Common myeloid progenitor, CD34-positive (primary cell): ENCODE measurements at places on chromosomes 16 and 17.
A peak's percentile ranks its signal among the peaks of the same experiment; 100 is the strongest.

GRCh38 chr17:47099987-47100711 lies 88.9 kb downstream of the CDC27 start:
- peak; percentile 89 for DNase-seq

- DNase-seq: no peak
Measured at GRCh38 chr16:86848821-86849220, 270.5 kb downstream of the FOXL1 start.

GRCh38 chr17:33218698-33219601 lies 74.1 kb downstream of the ASIC2 start:
- peak; percentile 11 for DNase-seq

- DNase-seq: no peak
Measured at GRCh38 chr17:79619196-79619595, 8.3 kb upstream of the RBFOX3 start.

DNA sequence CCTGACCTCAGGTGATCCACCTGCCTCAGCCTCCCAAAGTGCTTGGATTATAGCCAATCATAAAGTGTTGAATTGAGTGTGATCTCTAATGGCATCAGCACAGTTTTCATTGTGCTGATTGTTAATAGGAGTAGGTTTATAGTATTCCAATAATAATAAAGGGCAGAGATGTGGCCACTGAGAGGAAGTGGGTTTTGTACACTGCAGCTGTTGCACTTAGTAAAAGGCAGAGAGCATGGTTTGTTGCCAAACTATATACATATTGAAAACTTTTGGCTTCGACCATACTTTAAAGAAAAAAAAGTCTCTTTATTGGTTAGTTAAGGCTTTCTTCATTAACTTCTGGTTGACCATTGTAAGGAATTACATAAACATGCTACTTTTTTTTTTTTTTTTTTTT lies 185.9 kb downstream of the CDK5R1 start:
- DNase-seq: no peak

DNA sequence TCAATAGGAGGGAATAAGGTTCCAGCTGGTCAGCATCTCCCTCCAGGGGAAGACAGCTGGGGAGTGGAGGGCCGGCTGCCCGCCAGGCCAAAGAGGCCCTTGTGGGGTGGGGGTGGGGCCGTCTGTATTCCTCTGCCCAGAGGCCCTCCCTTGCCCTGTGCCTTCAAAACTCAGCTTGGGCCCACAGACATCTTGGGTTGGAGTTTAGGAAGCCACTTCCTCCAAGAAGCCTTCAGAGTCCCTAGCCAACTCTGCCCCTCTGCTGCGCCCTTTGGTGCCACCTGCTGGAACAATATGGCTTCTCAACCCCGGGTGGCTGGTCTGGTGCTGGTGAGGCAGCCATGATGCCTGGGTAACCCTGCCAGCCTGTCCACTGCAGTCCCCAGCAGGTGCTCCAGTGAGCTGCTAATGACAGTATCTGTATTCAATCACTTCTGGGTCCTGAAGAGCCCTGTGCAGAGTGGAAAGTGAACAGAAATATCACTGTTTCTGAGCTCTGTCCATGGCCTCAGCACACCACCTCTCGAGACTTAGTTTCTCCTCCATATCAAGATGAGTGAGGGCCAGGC lies 16.7 kb downstream of the HSD11B2 start:
- DNase-seq: peak; percentile 38

GRCh38 chr16:87361916-87362619 lies 21.5 kb downstream of the FBXO31 start:
- DNase-seq: no peak

- no peak for DNase-seq
Measured at GRCh38 chr17:18859256-18859655, 1.3 kb downstream of the PRPSAP2 start.

DNA sequence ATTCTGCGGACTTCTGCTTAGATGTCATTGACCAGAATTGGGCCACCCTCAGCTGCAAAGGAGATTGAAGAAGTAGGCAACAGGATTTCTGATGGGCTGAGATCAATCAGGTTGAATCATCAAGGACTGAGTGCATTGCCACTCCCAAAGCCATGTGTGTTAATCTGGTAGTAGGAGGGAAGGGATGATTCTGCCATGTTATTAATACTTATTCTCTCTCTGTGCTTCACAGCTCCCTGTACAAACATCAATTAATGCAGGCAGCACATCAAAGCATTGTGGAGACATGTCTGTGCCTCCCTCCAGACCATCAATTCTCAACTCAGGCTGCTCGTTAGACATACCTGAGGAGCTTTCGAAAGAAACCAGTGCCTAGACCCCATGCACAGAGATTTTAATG lies 11.6 kb downstream of the LRRC3C start:
- DNase-seq: no peak

DNA sequence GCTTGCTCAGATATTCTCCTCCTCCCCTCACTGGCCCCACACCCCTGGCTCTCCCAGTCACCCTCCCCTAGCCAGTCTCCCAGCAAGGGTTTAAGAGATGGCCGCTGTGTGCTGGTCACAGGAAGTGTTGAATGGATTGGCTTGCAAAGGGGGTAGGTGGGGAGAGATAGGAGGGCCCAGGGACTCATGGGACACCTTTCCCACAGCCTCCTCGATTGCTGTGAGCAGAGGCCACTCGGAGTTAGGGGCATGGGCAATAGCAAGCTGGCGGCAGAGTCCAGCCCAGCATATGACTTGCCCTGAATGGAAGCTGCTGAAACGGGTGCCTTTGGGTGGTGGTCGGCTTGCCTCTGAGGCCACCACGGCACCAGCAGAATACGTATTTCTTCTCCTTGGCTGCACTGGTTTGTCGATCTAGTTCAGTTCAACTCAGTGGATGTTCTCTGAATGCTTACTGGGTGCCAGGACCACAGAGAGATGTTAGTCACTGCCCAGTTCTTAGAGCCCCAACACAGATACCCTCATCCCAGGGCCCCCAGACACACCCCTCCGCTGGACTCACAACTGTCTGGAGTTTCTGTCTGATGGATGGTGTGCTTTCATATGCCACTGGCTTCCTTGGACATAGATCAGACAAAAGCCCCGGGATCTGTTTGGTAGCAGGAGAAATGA lies 6.0 kb downstream of the WFIKKN2 start:
- no peak for DNase-seq

GRCh38 chr16:26840691-26841090 lies 226.0 kb upstream of the C16orf82 start:
- DNase-seq: no peak

- no peak for DNase-seq
Measured at GRCh38 chr16:79151-80054, 1.4 kb downstream of the MPG start.

DNA sequence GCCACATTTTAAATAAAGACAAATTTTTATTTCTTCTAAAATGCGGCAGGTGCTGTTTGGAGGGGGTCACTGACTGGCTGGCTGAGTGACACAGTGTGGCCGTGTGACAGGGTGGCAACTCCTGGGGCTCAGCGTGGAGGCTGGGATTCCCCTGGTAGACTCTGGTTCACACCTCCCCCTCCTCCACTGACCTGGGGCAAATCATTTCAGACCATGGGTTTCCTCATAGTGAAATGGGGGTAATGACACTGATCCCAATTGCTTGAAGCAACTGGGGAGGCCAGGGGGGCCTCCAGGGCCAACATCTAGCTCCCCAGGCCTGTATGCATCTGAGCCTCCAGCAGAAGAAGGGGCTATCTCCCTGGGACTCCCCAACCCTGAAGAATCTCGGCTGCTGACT lies 6.6 kb downstream of the HSD11B2 start:
- DNase-seq: no peak

- DNase-seq: no peak
Measured at GRCh38 chr16:77359065-77359502, 75.8 kb downstream of the ADAMTS18 start.

GRCh38 chr17:50758524-50758923 lies 8.8 kb downstream of the ANKRD40CL start:
- no peak for DNase-seq

DNA sequence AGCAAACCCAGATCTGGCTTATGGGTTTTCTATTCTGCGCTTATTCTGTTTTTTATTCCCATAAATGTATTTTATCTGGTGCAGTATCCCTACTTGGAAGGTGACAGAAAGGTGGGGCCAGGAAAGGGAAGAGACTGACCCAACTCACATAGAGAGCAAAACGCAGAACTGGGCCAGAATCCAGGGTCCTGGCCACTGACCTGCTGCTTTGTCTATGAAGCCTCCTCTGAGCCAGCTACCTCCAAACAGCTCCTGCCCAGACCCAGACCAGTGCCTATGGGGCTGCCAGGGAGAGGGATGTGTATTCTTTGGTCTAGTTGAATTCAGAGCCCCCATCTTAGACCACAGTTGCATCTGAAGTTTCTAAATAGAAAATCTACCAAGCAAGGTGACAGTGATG lies 36.4 kb upstream of the CES5A start:
- no peak for DNase-seq

DNA sequence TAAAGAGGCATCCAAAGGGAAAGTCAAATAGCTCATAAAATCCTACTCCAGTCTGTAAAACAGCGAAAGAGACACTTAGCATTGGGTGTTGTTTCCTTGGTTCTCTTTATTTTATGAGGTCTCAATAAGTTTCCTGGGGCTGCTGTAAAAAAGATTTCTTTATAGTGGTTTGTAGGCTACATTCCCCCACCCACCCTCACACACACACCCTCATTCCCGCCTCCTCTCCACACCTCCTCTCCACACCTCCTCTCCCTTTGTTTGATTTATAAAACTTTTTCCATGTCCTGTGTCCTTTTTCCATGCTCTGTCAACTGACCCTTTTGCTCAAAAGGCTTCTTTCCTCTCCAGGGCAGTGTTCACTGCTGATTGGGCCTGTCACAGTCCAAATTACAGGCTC lies 178.9 kb upstream of the SOX9 start:
- no peak for DNase-seq

GRCh38 chr17:40910441-40910841 lies 25.4 kb upstream of the KRT20 start:
- no peak for DNase-seq

DNA sequence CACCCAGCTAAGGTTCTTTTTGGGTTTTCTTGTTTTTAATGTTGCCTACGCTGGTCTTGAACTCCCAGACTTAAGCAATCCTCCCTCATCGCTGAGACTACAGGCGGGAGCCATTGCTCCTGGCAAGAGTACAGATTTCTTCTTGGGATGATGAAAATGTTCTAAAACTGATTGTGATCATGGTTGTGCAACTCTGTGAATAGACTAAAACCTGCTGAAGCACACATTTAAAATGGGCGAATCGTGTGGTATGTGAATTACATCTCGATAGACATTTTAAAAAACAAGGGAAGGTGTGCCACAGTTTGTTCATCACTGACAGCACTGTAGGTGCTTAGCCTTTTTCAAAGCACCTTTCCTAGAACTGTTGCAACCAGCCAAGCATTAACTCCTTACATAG lies 48.8 kb upstream of the CDH3 start:
- no peak for DNase-seq

DNA sequence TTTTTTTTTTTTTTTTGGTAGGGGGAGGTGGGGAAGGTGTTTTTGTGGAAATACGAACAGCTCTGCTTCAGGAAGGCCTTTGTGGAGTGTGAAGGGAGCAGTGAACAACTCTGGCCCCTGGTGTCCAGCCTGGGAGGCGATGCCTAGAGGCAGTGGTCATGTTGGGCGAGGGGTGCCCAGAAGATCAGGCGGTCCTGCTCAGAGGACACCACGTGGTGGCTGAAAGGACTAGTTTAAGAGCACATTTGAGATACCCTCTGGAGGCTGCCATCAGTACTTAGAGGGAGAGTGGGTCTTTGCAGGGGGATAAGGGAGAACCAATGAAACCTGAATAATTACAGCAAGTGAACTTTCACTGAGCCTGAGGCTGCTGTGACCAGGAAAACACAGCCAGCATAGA lies 40.1 kb upstream of the RHOT1 start:
- no peak for DNase-seq

DNA sequence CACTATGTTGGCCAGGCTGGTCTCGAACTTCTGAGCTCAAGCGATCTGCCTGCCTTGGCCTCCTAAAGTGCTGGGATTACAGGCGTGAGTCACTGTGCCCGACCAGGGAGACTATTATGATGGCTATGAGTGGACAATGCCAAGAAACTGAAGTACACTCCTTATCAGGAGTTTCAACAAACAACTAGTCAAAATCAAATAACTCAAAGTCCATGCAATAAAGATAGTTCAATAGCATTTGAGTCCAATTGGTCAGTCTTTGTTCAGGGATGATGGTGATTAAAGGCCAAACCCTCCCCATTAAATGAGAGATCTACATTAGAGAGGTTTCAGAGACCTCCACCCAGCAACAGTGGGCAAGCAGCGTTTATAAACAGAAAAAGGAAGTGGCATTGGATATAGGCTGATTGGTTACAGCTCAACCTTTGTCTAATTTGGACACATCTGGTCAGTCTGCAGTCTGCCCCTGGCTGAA lies 8.0 kb downstream of the CHST5 start:
- no peak for DNase-seq

GRCh38 chr16:58863042-58863441 lies 128.9 kb upstream of the GOT2 start:
- no peak for DNase-seq

- DNase-seq: no peak
Measured at GRCh38 chr17:69388822-69389442, 25.6 kb upstream of the MAP2K6 start.

DNA sequence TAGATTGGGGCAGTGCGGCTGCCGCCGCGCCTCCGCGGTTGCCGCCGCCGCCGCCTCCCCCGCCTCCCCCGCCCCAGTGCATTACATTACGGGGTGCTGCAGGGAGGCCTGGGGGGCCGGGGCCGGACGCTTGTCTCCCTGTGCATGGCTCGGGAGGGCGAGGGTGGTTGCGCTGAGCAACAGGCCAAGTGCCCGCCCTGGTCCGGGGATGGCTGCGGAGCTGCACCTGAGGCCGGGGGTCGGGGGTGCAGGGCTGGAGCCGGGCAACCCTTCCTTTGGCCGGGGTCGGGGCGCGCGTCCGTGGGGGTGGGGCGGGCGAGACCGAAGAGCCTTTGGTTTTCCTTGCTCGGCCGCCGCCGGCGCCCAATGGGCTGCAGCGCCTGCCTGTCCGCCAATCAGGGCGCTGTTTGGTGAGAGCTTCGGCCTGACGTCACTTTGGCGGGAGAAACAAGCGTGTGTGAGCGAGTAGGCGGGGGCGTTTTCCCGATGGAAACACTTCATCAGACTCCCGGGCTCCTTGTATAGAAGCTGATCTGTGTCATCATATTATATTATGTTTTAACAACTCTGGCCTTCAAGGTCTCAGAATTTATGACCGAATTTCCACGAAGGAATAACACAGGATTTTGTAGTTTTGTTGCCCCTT lies 941 bp upstream of the FBXL20 start:
- peak; percentile 86 for DNase-seq

DNA sequence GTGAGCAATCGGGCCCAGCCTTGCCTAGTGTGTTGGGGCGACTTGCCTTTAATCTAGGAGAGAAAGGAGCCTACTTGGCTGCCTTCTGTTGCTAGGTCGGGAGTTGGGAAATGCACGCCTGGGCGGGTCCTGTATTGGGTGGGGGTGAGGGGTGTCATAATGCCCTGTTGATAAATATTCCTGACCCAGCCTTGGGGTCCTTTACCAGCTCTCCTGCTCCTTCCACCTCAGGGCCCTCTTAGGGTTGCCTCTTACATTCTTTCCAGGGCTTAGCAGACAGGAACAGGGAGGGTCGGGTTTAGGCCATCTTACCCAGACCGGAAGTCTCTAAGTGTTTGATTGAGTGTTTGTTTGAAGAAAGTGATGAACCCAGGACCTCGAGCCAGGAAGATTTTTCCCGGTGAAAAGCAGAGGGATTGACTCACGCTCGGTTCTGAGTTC lies 112.9 kb downstream of the SEC14L1 start:
- no peak for DNase-seq
